ENCODE measurements at places on chromosomes 1 and 21.

GRCh38 chr1:86258101-86258500 is 101.5 kb upstream of the COL24A1 start:
- no peak for DNase-seq

DNA sequence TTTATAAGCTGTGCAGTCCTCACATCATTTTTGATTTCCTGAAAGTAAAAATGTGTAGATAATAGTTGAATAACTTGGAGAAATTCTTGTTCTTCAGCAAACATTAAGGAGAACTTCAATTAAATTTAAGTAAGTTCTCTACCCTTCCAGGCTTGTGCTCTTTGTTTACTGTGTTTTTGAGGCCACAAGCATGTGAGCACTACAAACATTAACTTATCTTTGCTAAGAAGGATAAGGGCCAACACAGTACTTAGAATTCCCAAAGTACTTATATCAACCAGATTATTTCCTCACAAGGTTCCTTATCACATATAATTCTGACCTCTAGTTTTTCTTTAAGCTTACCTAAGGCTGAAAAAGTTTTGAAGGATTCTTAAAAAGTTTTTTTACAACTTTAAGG is 24.7 kb upstream of the RWDD3 start:
- DNase-seq = no peak

- DNase-seq = no peak
Observed at GRCh38 chr1:30335997-30336390, 387.4 kb downstream of the MATN1 start.

DNA sequence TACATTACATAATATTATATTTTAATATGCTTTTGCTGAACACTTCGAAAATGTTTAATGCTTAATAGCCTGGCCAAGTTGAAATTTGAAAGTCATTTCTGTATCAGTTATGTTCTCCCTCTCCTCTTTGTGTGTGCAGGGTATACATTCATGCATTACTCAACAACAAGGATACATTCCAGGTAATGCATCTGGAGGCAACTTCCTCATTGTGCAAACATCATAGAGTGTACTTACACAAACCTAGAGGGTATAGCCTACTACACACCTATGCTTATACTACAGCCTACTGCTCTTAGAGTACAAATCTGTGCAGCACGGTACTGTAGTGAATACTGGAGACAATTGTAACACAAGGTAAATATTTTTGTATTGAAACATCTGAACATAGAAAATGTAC is 407.3 kb downstream of the MRPL39 start:
- no peak for DNase-seq

DNA sequence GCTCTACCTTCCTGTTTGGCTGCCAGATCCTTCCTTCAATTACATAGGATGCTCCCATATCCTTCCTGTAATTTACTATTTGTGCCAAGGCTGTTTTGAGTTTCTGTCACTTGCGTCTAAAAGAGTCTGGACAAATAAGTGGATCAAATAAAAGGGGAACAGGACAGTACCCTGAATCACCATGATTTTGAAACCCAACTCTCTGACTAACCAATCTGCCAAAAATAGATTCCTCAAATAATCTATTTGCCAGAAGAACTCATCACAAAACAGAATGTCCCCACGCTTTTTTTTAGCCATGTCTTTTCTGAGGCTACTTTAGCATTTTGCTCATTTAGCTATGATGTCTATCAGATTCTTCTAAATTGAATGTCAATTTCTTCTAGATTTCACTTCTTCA is 392.6 kb downstream of the NTNG1 start:
- no peak for DNase-seq

DNA sequence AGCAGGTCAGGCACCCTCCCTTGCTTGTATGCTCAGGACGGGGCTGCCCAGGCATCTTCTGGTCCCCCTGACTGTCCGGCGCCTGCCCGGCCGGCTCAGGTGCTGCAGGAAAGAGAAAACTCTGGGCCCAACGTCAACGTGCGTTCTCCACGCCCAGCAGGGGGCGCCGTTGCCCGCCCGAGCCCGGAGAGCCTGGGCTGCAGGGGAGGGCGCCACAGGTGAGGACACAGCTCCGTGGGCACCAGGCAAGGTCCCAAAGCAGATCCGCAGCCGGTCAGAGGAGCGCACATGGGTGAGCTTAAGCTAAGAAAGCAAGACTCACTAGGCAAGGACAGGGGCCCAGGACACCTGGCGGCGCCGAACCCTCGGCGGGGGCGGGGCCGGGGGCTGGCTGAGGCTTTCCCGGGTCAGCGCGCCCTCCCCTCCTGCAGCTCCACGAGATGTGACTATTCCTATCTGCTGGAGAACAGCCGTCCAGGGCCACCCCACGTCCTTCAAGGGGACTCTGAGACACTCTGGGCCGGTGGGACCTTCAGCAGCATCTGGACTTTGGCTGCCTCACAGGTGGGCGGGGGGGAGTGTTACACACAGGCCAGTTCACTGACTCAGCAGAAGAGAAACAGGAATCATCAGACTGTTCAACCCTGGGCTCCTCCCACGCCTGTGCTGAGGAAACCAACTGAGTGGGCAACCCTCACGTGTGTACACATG is 29.3 kb downstream of the KRTAP10-1 start:
- DNase-seq = peak; percentile 61

GRCh38 chr1:45857101-45857700 is 53.8 kb downstream of the MAST2 start:
- no peak for DNase-seq

DNA sequence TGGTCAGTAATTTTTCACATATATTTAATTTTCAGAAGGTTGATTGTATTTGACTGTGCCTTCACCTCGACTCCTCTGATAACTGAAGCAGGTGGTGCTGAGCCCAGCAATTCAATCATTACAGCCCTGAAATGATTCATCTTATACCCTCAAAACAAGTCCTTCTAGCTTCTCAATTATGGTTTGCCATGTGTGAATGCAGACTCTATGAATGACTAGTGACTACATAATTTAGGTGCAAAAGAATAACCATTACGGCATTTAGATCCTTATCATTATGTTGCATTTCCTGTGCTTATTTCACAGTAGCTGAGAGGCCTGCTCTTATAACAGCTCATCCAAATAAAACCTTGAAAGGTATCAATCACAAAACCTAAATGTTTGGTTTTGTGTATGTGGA is 54.0 kb upstream of the COL11A1 start:
- no peak for DNase-seq

DNA sequence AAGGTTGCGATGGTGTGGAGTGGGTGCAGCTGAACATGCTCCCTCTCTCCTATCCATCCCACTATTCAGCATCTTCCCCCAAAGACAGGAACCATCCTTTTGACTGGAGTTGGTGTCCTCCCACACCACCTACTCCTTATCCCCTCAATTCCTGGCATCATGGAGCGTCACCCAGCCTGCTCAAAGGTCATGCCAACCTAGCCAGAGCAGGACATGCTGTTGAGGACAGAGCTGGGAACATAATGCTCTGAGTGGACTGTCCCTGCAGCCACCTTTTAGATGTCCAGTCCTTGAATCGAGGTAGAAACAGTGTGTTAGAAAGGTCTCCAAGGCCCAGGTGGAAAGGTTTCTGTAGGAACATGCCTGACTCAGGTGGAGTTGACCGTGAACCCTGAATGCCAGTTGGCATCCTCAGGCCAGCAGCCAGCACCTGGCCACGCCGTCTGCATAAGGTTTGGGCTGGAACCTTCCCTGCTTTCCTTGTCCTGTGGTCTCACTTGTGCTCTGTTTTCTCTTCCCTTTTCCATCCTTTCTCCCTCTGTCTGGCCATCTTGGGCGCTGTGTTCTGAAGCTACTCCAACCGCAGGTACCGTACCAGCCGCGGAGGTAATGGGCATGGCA is 52.2 kb upstream of the CNTN2 start:
- DNase-seq = no peak

- no peak for DNase-seq
Observed at GRCh38 chr1:32892368-32893197, 6.3 kb downstream of the HPCA start.

DNA sequence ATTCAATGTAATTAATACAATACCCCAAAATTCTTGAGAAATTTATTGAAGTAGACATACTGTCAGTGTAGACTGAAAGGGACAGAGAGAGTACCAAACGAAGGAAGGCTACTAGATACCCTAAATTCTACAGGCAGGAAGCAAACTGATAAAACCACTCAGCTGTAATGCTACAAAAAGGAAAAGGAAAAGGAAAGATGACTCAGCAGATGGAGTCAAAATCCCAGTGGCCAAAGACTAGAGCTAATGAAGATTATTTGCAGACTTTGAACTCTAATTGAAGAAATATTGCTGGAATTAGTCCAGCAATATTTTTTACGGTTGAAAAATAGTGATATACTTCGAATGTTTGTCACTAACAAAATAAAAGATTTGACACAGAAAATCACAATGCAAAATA is 671.9 kb downstream of the BRINP3 start:
- no peak for DNase-seq

- DNase-seq = no peak
Observed at GRCh38 chr1:113090051-113090450, 17.1 kb downstream of the LRIG2 start.

DNA sequence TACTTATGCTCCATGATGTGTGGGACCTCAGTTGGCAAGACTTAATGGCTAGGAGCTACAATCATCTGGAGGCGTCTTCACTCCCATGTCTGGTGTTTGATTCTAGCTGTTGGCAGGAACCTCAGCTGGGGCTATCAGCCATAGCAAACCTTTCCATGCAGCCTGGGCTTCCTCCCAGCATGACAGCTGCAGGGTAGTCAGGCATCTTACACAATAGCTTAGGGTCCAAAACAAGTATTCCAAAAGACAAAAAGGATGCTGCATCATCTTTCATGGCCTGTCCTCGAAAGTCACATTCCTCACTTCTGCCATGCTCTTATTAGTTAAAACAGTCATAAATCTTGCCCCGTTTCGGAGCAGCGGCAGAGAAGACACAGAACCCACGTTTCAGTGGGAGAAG is 90.9 kb downstream of the LRRC8C start:
- no peak for DNase-seq

- DNase-seq = no peak
Observed at GRCh38 chr1:159468321-159468720, 28.8 kb downstream of the OR10J1 start.

- DNase-seq = no peak
Observed at GRCh38 chr21:25995278-25995677, 175.3 kb downstream of the APP start.
